ENCODE measurements at places on chromosomes 7 and 10. TPM values are rescaled to one million over a fixed set of nuclear protein-coding genes. Genes with fewer than 3 reads are reported as not detected.

EVX1 gene
- not detected for total RNA-seq

PNLIPRP3 gene
- not detected for total RNA-seq

TCF7L2 gene
- 18.7 TPM for total RNA-seq

RBP3 gene
- total RNA-seq: not detected

ZNF239 gene
- total RNA-seq: 6.8 TPM

STEAP1 gene
- total RNA-seq: 14.2 TPM

SLC18A3 gene
- total RNA-seq: 1.7 TPM

SPAM1 gene
- not detected for total RNA-seq

ADD3 gene
- 50.3 TPM for total RNA-seq

Measured in gastroesophageal sphincter (tissue), 4 donors.